ENCODE measurements at places on chromosomes 11 and 22.

GRCh38 chr11:101390539-101390938 lies 193.3 kb downstream of the TRPC6 start:
- no peak for DNase-seq

GRCh38 chr11:31875866-31876560 lies 64.9 kb upstream of the PAX6 start:
- no peak for DNase-seq

DNA sequence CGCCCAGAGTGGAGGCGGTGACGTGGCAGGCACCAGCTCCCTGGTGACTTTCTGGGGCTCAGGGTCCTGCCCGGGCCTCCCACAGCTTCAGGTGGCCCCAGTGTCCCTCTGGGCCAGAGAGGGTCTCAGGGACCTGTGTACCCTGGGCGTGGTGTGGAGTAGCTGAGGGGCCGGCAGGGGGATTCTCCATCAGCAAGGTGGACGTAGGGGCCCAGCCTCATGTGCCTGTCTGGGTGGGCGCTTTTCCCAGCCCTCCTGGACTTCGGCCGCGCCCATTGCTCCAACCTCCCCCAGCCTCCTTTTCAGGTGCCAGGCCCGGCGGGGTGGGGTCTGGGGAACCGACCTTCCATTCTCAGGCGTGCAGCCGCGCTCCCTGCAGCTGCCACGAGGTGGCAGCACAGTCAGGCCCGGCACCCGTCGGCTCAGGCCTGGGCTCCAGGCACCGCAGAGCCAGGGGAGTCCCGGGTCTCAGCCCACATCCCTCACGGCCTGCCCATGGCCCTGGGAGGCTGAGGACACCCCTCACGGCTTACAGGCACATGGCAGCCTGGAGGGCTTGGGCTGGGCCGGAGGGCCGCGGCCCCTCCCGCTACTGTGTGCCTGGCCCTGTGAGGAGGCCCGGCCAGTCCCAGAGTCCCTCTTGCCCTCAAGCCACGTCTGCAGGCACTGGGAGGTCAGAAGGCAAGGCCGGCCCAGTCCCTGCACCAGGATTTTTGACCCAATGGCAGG lies 19.9 kb upstream of the MUC5B start:
- DNase-seq: no peak

DNA sequence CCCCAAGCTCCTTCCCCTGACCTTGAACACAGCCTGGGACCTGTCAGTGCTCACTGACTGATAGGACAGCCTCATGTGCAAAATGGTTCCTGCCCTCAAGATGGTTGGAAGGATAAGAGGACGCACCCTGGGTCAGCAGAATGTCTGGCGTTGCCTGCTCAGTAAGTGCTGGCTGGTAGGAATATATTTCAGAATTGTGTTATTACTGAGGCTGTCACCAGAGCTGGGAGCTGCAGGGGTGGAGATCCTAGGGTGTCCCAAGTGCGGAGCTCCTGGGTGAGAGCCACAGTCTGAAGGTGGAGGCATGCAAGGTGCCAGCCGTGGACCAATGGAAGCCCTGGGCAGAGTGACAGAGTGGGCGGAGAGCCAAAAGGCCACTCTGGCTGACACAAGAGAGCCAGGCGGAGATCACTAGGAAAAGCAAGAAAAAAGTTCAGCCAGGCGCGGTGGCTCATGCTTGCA lies 1.0 kb upstream of the SEC14L4 start:
- no peak for DNase-seq

GRCh38 chr11:66749091-66749490 lies 20.1 kb upstream of the SPTBN2 start:
- DNase-seq: no peak
